ENCODE measurements at places on chromosomes 4 and X.

DNA sequence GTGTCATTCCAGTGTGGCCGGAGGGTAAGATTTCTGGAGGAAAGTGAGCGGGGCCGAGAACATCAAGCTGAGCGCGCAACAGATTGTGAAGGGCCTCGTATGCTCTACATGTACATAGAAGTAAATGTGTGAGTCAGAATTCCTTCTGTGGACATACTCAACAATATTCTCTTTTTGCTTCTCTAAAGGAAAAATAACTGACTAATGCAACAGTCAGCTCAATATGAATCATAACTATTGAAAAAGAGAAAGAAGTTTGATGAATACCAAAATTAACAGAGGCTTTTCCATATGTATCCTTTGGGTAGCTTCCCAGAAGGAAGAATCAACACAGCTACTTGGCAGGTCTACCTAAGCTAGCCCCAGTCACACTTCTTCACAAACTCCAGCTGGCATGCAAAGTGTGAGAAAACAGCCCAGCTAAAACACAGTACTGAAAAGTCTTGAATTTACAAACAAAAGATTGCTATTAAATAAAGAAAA lies 87.5 kb upstream of the ZFP42 start:
- DNase-seq: no peak

DNA sequence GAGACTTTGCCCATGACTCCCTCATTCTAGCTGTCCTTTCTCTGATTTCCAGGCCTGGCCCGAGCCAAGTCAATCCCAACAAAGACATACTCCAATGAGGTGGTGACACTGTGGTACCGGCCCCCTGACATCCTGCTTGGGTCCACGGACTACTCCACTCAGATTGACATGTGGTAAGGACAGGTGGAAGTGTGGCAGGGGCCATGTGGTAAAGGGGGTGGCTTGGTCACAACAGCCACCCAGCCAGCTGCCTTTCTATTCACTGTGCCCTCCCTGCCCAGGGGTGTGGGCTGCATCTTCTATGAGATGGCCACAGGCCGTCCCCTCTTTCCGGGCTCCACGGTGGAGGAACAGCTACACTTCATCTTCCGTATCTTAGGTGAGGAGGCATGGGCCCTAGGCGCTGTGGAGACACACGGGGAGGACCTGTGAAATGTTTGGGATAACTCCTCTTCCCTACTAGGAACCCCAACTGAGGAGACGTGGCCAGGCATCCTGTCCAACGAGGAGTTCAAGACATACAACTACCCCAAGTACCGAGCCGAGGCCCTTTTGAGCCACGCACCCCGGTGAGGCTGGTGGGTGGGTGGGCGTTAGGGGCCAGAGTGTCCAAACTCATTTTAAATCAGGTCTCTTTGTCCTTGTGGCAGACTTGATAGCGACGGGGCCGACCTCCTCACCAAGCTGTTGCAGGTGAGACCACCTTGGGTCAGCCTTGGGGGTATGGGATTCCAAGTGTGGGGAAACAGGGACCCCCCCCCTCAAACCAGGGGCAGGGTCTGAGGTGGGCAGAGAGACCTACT lies 6.1 kb upstream of the USP11 start:
- no peak for DNase-seq

- DNase-seq: no peak
These were observed 31.4 kb downstream of the TBC1D1 start for GRCh38 chr4:37922328-37922727.

GRCh38 chr4:40672528-40673522 lies 43.2 kb upstream of the RBM47 start:
- no peak for DNase-seq

DNA sequence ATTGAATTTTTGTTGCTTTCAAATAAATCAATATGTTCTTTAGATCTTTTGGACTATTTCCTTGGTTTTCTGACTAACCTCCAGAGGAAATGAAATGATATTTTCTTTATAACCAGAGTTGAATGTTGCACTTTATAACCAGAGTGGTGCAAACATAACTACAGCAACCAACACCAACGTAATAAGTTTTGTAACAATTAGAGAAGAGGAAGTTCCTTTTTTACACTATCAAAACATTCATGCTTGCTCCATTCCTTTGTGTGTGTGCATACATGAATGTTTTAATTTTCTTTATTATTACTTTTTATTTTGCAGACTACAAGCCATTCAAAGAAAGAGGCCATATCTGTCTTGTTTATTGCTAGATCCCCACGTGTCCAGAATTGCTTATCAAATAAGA lies 193.0 kb upstream of the PPP3CA start:
- no peak for DNase-seq

- no peak for DNase-seq
These were observed 5.8 kb downstream of the RASSF6 start for GRCh38 chr4:73614311-73614867.

Data from neural crest cell (in vitro differentiated cells).